ENCODE measurements at places on chromosomes 11 and 22. TPM values are rescaled to one million over a fixed set of nuclear protein-coding genes. Genes with fewer than 3 reads are reported as not detected.

- no peak overlapping the region for H3K4me3 ChIP-seq
- H3K27me3 ChIP-seq = no peaks in the 10 kb centered on the region
- no peaks in the 10 kb centered on the region for H3K4me1 ChIP-seq
- no peak overlapping the region for H3K27ac ChIP-seq
- no peak for DNase-seq
Observed at GRCh38 chr22:43147821-43148220, 3.5 kb upstream of the TSPO start.

DNA sequence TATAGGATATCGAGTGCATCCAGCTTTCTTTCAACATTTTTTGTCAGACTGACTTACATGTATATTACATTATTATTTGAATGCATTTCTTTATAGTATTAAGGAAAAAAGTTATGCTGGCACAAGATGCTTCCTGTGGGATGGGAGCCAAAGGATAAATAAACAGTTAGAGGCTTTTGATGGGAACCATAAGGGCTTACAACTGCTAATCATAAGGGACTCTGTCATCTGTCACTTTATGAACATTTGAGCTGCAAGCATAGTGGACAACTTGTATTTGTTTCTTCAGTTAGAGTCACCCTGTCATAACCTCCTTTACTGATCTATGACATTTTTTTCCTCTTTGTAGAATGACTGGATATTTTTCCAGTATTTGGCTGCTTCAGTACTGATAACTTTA is 132.4 kb upstream of the CHORDC1 start:
- H3K27me3 ChIP-seq = no peaks in the 10 kb centered on the region
- DNase-seq = no peak
- no peaks in the 10 kb centered on the region for H3K36me3 ChIP-seq
- no peak overlapping the region for H3K27ac ChIP-seq
- no peaks in the 10 kb centered on the region for H3K4me1 ChIP-seq

- H3K36me3 ChIP-seq = no peaks in the 10 kb centered on the region
- no peak for DNase-seq
- no peak overlapping the region for H3K4me3 ChIP-seq
- no peak overlapping the region for H3K27ac ChIP-seq
Observed at GRCh38 chr11:45432100-45432499, 146.0 kb upstream of the SYT13 start.

DNA sequence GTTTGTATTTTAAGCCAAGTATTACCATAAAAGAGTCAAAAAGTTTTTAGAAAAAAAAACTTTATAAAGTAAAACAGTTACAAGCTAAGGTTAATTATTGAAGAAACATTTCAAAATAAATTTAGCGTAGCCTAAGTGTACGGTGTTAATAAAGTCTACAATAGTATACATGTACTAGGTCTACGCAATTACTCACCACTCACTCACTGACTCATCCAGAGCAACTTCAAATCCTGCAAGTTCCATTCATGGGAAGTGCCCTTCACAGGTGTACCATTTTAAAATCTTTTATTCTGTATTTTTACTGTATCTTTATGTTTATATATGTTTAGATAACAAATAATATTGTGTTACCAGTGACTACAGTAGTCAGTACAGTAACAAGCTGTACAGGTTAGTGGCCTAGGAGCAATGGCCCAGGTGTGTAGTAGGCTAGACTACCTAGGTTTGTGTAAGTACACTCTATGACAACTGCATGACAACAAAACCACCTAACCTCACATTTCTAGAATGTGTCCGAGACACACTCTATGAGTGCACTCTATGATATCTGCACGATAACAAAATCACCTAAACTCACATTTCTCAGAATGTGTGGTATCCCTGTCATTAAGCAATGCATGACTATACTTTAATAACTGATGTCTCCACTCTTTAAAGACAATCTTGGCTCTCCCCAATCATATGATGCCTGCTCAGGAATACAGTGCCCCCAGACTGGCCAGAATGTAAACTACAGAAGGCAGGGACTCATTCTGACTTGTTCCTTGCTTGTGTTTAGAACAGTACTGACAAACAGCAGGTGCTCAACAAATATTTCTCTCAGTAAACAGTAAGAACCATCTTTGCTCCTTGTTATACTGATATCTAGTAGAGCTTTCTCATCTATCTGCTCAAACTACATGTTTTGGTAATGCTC is 21.2 kb downstream of the KMT5B start:
- no peaks in the 10 kb centered on the region for H3K27me3 ChIP-seq
- DNase-seq = no peak
- peaks cover 14% of the 10 kb centered on the region for H3K4me1 ChIP-seq
- H3K36me3 ChIP-seq = peaks cover 2% of the 10 kb centered on the region

- peak overlapping the region; percentile 14 for H3K4me3 ChIP-seq
- no peaks in the 10 kb centered on the region for H3K36me3 ChIP-seq
- H3K27ac ChIP-seq = no peak overlapping the region
- H3K4me1 ChIP-seq = peaks cover 9% of the 10 kb centered on the region
- no peaks in the 10 kb centered on the region for H3K27me3 ChIP-seq
Observed at GRCh38 chr11:131694526-131695424, 324.4 kb downstream of the NTM start.

GRCh38 chr11:93000511-93001476 is 31.3 kb downstream of the MTNR1B start:
- H3K27me3 ChIP-seq = no peaks in the 10 kb centered on the region
- H3K4me1 ChIP-seq = no peaks in the 10 kb centered on the region
- no peak for DNase-seq
- H3K27ac ChIP-seq = no peak overlapping the region

- H3K27me3 ChIP-seq = no peaks in the 10 kb centered on the region
- no peak overlapping the region for H3K27ac ChIP-seq
- no peaks in the 10 kb centered on the region for H3K36me3 ChIP-seq
Observed at GRCh38 chr22:45542001-45542520, 39.4 kb downstream of the FBLN1 start.

DNA sequence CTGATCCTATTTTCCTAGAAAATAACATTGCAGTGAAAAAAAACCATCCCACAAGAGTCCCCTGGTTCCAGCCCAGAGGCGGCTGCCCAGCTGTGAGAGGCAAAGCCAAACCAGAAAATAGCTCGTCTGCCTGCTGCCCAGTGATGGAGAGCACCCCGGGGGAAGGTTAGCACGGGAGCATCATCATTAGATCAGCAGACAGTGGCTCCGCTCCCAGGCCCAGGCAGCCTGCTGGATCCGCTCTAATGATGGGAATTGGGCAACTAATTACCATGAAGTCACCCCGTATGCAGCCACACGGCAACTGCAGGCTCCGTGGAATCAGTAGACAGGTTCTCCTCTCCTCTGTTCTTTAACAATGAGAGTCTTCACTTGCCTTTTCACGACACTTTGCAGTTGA is 17.1 kb upstream of the B3GAT1 start:
- no peaks in the 10 kb centered on the region for H3K4me1 ChIP-seq
- H3K4me3 ChIP-seq = no peak overlapping the region

DNA sequence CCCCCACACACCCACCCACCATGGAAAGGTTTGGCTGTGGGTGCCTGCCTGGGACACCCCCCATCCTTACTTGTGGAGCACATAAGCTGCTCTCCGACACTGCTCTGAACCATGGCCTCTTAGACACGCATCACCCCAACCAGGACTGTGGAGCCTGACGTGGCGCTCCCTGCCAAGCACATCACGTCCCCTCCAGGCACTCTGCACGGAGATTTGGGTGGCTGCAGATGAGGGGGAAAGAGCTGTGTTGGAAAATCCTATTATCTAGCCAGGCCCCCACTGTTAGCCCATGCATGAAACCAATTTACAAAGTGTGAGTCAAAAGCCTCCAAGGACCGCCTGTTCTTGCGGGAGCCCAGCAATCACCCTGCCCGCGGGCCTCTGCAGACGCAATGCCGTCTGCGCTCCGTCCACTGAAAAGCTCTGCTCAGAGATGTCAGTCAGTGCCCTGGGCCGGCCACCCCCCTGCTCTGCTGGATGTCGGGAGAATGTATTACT is 163.4 kb upstream of the NECTIN1 start:
- no peak overlapping the region for H3K27ac ChIP-seq
- no peak overlapping the region for H3K4me3 ChIP-seq
- H3K4me1 ChIP-seq = no peaks in the 10 kb centered on the region
- peaks cover 4% of the 10 kb centered on the region for H3K27me3 ChIP-seq
- no peaks in the 10 kb centered on the region for H3K36me3 ChIP-seq

- no peaks in the 10 kb centered on the region for H3K27me3 ChIP-seq
- H3K27ac ChIP-seq = no peak overlapping the region
- H3K36me3 ChIP-seq = peaks cover 18% of the 10 kb centered on the region
- no peak for DNase-seq
- no peak overlapping the region for H3K4me3 ChIP-seq
Observed at GRCh38 chr11:113814181-113814580, 34.6 kb downstream of the CLDN25 start.

DNA sequence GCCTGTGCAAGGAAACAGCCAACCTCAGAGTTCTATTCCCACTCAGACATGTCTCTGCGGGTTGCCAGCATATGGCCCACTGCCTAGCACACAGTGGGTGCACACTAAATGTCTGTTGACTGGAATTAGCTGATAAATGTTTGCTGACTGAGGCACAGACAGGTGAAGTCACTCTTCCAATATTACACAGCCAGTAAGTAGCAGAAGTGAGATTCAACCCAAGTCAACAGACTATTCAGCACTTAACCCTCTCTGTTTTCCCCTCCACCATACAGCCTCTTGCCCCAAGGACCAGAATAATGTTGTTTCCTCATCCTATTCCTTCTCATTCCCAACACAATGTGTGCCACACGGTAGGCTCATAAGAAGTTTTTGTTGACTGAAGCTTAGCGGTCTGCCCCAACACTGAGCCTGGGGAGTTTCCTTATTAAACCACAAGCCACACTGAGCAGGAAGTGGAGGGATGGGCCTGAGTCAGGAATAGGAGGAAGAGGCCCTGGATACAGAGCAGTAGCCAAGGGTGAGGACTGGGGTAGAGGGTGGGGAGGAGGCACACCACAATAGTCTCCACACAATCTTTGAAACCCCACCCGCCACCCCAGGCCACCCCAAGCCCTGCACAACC is 15.7 kb upstream of the IL10RA start:
- DNase-seq = no peak
- no peak overlapping the region for H3K4me3 ChIP-seq
- no peaks in the 10 kb centered on the region for H3K36me3 ChIP-seq

DNA sequence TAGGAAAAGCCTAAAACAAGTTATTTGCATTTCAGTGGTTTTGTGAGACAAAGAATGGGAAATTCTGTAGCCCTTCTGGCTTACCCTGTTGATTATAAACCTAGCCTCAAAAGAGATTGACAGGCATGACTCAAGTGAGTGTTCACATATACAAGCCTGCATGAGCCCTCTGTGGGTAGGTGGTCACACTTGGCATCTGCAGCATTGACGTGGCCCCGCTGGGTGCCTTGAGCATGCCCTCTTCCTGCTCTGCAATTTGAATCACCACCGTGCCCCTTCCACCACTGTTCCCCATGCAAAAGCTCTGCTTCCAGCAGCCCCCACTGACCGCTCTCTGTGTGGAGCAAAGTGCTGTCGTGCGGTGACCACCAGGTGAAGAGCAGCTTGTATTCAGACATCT is 21.0 kb upstream of the ADSL start:
- H3K4me3 ChIP-seq = no peak overlapping the region
- no peaks in the 10 kb centered on the region for H3K27me3 ChIP-seq
- no peak for DNase-seq
- H3K36me3 ChIP-seq = peaks cover 23% of the 10 kb centered on the region
- no peaks in the 10 kb centered on the region for H3K4me1 ChIP-seq

DNA sequence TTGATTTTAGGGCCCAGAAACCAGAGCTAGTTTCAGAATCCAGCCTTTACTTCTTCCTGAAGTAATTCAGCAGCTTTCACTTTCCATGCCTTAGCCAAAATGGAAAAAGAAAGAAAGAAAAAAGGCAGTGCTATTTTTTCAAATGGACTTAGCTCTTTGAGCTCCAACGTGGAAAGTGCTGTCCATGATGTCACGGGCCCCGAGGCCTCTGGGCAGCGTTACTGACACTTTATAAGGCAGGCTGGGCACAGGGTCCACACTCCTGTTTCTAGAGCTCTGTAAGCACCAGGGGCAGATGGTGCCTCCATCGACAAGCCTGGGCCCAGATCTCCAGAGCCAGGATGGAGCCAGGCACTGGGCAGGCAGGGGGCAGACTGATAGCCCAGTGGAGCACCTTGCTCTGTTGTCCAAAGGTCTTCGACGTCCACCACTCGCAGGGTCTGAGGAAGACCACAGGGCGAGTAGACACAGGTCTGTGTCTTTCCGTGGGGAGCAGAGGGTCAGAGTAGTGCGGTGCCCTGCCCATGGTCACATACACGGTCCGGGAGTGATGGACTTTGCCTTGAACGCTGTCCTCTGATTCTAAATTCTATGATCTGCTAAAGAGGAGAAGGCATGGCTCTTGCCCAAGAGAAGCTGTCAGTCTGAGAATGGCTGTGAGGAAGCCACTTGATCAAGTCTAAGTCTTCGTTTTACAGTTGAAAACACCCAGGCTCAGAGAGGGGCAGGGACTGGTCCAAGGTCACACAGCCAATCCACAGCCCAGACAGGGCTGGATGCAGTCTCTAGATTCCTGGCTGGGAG is 22.0 kb upstream of the WNT11 start:
- H3K27me3 ChIP-seq = no peaks in the 10 kb centered on the region
- no peak for DNase-seq
- no peaks in the 10 kb centered on the region for H3K36me3 ChIP-seq
- no peaks in the 10 kb centered on the region for H3K4me1 ChIP-seq
- H3K4me3 ChIP-seq = no peak overlapping the region

DNA sequence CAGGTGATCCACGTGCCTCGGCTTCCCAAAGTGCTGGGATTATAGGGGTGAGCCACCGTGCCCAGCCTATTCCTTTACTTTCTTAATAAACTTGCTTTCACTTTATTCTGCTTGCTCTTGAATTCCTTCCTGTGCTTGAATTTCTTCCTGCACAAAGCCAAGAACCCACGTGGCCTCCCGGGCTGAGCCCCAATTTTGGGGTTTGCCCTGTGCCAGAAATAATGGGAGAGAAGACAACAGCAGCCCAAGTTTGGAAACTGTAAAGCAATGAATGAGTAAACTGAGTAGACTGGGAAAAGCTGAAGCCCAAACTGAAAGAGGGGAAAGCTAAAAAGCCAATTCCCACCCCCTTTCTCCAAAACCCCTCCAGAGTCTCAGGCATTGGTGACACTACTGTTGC is 136.4 kb downstream of the NECTIN1 start:
- no peak overlapping the region for H3K4me3 ChIP-seq
- no peaks in the 10 kb centered on the region for H3K36me3 ChIP-seq
- H3K27ac ChIP-seq = no peak overlapping the region
- DNase-seq = peak; percentile 70
- H3K4me1 ChIP-seq = no peaks in the 10 kb centered on the region
- H3K27me3 ChIP-seq = no peaks in the 10 kb centered on the region

The CELSR1 gene
- total RNA-seq = 0.82 TPM

The ASPHD2 gene
- total RNA-seq = 1.4 TPM

Data from sigmoid colon (tissue), 7 donors.